Type B pancreatic cell (in vitro differentiated cells): ENCODE measurements at places on chromosomes 16 and 17. TPM values are rescaled to one million over a fixed set of nuclear protein-coding genes. Genes with fewer than 3 reads are reported as not detected.

TBC1D3L gene
- total RNA-seq, result 32.4 and 44.9 TPM in 2 replicates

SPATA22 gene
- not detected in 2 replicates for total RNA-seq

HBA2 gene
- total RNA-seq, result not detected in 2 replicates

KIF2B gene
- total RNA-seq, result not detected in 2 replicates

ZMYND15 gene
- 0.70 and 1.4 TPM in 2 replicates for total RNA-seq

DNA sequence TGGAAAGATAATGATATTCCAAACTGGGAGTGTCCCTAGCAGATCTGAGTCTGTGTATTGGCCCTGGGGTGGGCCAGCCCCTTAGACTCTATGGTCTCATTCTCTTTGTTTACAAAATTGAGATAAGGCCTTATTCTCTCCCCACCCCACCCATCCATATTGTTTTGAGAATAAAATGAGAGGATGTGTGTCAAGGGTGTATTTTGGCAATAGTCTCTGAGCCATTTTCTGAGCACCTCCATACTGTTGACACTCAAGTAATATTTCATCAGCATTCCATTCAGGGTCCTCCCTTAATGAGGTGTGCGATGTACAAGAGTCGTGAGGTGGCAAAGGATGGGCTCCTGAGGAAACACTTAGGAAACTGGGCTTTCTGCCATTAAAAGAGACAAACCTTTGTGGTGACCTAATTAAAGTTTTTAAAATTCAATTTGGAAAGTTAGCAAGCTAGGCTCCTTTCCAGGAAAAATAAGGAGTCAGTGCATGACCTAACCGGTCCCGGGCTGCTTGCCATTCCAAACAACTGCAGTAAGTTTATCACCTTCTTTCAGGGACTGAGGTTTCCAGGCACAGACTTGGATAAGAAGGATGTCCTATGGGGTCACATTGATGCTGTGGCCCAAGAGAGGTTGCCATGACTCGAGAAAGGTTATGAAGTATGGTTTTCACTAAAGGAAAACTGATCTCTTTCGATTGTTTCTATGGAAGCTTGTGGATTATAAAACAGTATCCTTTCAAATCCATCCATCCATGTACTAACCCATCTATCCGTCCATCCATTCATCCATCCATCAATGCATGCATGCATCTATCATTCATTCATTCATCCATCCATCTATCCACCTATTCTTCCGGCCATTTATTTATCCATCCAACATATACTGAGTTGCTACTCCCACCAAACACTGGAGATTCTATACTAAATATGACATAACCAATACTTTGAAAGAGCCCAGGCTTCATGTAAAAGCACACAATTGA is 443.3 kb downstream of the UTP18 start:
- no peak overlapping the region for H3K27ac ChIP-seq
- no peak overlapping the region for H3K4me3 ChIP-seq
- peaks cover 11% of the 10 kb centered on the region for H3K27me3 ChIP-seq
- no peak for DNase-seq
- H3K36me3 ChIP-seq, result no peaks in the 10 kb centered on the region
- peaks cover 6% of the 10 kb centered on the region for H3K4me1 ChIP-seq

DNA sequence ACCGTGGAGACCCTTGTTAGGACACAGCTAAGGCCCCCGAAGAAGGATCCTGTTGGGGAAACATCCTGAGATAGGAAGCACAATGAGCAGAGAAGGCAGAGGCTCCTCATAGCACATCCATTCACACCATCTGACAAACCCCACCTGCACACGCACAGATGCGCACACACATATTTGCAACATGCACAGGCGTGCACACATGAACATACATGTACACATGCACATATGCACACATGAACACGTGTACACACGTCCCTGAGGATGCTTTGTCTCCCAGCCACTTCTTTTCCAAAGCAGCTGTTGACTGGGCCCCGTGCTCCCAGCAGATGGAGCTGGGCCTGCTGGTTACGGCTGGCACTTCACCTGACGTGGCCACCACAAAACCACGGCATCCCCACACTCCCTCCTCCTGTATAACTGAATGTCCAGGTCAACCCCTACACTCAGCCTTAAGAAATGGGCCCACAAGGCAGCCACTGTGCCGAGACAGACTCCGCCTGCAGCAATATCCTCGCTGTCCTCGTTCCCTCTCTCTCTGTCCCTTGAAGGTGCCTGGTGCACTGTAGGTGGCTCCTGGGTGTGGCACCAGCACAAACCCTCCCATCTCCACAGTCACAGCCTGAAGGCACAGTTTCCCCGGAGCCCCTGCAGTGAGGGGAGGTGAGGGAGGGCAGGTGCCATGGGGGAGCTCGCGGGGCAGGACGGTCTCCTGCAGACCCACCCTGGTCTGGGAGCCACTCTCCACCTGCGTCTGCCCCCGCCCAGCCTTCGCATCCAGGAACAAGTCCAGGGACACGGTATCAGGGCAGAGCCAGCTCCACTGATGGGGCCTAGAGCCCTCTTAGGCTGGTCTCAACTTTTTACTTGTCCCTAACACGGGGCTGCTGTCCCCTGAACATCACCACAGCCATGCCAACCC is 183.0 kb downstream of the RBFOX3 start:
- no peak overlapping the region for H3K27ac ChIP-seq
- no peak overlapping the region for H3K4me3 ChIP-seq
- no peak for DNase-seq
- peaks cover 10% of the 10 kb centered on the region for H3K4me1 ChIP-seq
- H3K27me3 ChIP-seq, result peaks cover 40% of the 10 kb centered on the region

- H3K27ac ChIP-seq, result no peak overlapping the region
- no peak for DNase-seq
- H3K4me1 ChIP-seq, result no peaks in the 10 kb centered on the region
These were observed 30.7 kb downstream of the TMC7 start for GRCh38 chr16:19014461-19014860.

DNA sequence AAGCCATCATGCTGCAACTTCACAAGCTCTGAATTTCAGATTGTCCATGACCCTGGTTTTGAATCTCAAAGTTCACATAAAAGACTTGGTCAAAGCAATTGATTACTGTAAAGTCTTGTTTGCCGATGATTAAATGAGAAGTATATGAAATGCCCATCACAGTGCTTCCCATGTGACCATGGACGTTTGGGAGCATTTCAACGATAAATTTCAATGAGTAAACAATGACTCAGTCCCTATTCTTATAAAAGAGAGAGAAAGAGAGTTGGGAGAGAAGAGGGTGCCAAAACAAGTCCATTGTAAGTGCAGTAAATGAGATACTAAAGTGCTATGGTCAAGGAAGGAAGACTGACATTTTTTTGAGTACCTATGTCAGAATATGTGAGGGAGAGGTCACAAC is 276.9 kb downstream of the SOX9 start:
- H3K4me3 ChIP-seq, result no peak overlapping the region
- peaks cover 47% of the 10 kb centered on the region for H3K4me1 ChIP-seq
- H3K27ac ChIP-seq, result peak overlapping the region; percentile 18
